ENCODE measurements at places on chromosomes 4 and X.

- DNase-seq = no peak
These were observed 38.6 kb downstream of the NPY5R start for GRCh38 chr4:163382178-163382869.

- DNase-seq = no peak
These were observed 211.9 kb downstream of the AFAP1 start for GRCh38 chr4:7727749-7728148.

DNA sequence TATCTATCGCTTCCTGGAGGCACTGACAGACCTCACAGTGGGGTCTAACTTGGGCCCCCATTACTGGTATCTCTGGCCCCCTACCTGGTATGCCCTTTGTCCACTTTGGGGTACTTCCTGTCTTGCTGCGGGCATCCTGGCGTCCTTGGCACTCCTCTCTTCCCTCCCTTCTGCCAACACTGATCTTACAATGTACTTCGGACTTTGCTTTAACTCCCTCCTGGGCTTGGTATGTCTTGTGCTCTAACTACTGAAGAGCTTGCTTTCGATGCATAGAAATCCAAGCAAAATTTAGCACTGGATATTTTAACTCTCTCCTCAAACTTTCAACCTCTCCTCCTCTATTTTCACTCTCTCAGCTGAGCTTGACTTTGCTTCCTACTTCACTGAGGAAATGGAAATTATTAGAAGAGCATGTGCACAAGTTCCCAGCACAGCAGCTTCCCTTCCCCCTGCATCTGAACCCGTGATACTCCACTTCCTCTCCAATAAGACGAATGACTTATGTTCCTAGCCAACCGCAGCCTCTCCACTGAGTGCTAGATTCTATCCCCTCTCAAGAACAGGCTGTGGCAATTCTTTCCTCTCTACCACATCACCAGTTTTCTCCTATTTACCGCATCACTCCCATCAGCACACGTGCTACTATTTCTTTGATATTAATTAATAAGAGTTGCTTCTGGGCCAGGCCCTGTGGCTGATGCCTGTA lies 52.9 kb downstream of the SUPT20HL2 start:
- no peak for DNase-seq

DNA sequence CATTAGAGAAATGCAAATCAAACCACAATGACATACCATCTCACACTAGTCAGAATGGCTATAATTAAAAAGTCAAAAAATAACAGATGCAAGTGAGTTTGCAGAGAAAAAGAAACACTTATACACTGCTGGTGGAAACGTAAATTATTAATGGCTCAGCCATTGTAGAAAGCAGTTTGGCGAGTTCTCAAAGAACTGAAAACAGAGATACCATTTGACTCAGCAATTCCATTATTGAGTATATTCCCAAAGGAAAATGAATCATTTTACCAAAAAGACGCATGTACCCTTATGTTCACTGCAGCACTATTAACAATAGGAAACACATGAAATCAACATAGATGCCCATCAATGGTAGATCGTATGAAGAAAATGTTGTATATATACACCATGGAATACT lies 75.0 kb downstream of the NAA11 start:
- no peak for DNase-seq

DNA sequence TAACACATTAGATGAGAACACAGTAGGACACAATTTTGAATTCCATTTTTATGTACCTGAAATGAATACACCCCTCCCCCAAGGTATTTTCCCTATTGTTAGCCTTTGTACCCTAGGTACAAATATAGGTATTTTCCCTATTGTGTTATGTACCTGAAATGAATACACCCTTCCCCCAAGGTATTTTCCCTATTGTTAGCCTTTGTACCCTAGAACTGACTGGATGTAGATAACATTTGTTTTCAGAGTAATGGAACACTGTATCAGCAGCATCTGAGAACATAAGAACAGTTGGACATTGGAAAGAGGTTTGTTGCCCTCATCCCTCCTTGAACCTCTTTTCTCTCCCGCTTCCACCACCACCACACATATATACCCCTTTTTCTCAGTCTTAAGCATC lies 37.6 kb downstream of the YIPF6 start:
- no peak for DNase-seq

DNA sequence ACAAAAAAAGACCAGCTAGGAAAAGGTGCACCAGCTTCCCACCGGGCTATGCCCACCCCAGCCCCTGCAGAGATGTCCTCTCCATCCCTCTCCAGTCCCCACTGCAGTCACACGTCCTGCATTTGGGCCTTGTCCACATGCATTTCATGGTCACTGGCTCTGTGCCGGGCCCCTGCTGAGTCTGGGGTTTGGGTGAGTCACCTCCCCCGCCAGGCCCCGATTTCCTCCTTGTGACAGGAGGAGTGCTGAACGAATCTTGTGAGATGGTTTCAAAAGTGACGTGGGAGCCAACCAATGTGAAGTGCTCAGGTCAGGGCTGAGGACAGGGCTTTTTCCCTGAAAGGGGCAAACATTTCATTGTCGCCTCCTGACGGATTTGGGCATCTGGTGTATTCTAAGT lies 7.1 kb downstream of the CPZ start:
- peak; percentile 92 for DNase-seq

GRCh38 chr4:12110627-12111026 lies 681.9 kb upstream of the HS3ST1 start:
- DNase-seq = no peak

GRCh38 chr4:28334249-28334648 lies 1473.6 kb downstream of the STIM2 start:
- DNase-seq = no peak

- DNase-seq = peak; percentile 19
These were observed 7.0 kb downstream of the TNIP3 start for GRCh38 chr4:121156822-121157769.

- DNase-seq = no peak
These were observed 14.2 kb downstream of the RNF150 start for GRCh38 chr4:141119071-141119470.

DNA sequence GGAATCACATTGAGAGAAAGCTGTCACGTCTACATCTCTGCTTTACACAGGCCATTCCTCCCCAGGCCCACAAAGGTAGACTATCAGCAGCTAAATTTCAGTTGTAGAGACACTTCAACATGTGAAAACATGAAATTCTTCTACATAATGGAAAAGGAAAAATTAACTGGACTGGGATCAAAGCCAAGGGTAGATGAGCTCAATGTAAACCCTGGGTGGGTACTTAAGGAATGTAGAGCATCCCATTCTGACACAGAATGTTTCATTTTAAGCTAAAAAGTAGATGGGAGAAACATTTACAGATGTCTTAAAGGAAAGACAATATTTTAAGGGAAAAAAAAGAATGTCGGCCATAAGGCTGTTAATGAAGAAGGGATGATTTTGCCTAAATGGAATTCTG lies 51.3 kb upstream of the NPNT start:
- DNase-seq = no peak

DNA sequence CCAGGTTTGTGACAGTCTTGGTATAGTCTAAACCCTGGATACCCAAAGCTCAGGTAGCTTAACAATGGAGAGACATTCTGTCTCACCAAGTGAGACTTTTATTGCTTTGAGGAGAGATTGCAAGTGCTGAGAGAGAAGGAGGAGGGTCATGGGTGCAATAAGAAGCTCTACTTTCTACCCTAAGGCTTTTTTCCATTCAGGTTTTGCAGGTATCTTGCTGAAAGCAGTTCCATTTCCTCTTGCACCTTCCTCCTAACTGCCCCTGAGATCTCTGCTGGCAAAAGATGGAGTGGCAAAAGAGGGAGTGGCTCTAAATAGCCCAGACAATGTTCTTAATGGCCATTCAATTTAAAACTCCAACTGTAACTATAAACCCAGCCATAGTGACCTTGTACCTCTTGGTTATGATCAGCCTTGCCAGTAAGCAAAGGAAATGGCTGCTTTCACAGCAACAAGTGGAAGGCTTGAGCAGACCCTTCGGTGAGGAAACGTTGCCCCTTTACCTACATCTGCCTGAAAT lies 105.6 kb upstream of the CPEB2 start:
- no peak for DNase-seq

DNA sequence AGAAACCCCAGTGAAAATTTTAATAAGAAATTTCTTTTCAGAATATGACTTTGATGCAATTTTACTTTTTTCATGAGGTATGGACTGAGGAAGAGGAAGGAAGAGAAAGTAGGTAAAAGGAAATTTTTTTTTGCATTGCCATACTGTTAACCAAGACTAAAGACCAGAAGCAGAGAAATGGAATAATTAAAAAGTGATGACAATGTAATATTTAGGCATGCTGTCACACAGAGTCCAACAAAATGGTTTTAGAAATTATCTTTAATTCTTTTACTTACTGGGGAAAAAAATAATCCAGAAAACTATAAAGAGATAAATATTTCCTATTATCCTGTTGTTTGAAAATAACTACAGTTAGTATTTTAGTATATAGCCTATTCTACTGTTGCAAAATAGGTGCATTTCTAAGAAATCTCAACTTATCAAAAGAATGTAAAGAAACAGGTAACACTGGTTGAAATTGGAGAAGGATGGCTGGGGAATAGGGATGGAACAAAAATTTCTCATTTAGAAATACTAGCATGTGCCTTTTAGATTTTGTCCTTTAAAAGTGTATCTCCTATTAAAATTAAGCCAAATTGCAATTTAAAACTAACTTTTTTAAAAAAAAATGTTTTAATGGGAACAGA lies 92.6 kb downstream of the ANXA3 start:
- no peak for DNase-seq

- no peak for DNase-seq
These were observed 45.6 kb downstream of the GALNT7 start for GRCh38 chr4:173214231-173214630.

DNA sequence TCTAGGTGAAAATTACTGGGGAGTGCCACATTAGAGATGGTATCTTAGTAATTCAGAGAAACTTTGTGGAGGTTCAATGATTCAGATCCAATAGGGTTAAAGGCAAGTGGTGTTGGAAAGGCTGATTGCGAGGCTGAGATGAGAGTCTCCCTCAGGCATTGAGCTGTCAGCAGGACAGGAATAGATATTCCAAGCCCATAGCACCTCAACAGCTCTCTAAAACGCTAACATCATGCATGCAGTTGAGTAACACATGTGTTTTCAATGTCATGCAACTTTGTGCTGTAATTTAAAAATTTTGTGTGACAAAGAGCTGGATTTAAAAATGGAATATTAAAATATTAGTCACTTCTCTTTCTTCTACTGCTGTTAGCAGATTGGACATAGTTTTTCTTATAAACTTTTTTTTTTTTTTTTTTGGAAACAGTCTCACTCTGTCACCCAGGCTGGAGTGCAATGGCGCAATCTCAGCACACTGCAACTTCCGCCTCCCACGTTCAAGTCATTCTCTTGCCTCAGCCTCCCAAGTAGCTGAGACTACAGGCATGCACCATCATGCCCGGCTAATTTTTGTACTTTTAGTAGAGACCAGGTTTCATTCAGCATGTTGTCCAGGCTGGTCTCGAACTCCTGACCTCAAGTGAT lies 173.5 kb upstream of the C1QTNF7 start:
- no peak for DNase-seq

- DNase-seq = no peak
These were observed 210.1 kb downstream of the KDR start for GRCh38 chr4:54915276-54915675.

DNA sequence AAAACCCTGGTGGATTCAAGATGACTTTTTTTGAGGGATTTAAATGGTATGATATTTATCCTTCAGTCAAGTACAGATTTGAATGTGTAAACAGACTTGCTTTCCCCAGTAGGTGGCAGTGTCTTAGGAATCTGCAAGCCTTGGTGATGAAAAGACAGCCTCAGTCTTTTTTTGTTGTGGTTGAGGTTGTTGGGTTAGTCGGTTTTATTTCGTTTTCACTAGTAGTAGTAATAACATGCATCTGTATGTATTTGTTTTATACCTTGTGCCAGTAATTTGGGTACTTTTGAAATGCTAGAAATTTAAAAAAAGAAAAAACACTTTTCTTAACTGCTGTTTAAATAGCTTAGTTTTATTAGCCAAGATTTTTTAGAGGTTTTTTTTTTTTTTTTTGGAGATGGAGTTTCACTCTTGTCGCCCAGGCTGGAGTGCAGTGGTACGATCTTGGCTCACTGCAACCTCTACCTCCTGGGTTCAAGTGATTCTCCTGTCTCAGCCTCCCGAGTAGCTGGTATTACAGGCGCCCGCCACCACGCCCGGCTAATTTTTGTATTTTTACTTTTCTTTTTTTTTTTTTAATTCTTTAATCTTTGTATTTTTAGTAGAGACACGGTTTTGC lies 39.2 kb downstream of the COPS4 start:
- DNase-seq = peak; percentile 84

DNA sequence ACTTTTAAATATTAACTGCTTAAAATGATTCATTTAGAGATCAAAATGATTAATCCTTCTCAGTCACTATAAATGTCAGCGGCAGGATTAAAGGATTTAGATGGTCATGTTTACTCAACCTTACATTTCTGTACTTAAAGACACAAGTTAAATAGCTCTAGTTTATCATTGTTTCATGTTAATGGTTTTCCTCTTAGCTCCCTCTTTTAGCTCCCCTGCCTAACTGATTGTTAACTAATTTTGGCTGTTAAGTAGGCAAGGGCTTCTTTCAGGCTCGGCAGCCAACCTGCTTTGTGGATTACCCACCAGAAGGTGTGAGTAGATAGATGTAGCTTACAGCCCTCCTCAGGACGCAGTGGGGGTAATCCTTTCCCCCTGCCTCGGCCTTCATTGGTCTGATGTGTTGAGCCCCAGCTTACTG lies 96.0 kb downstream of the TENM3 start:
- DNase-seq = peak; percentile 8

GRCh38 chr4:25982962-25983361 lies 68.9 kb downstream of the SMIM20 start:
- DNase-seq = no peak

GRCh38 chr4:38313999-38314561 lies 349.9 kb upstream of the KLF3 start:
- peak; percentile 32 for DNase-seq

DNA sequence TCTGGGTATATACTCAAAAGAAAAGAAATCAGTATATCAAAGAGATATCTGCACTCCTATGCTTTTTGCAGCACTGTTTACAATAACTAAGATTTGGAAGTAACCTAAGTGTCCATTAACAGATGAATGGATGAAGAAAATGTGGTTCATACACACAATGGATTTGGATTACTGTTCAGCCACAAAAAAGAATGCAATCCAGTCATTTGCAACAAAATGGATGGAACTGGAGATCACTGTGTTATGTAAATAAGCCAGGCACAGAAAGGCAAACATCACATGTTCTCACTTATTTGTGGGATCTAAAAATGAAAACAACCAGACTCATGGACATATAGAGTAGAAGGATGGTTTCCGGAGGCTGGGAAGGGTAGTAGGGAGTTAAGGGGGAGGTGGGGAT lies 17.6 kb upstream of the NXT2 start:
- DNase-seq = no peak
